EH (cell line): ENCODE measurements at places on chromosomes 2 and 18.

GRCh38 chr2:127541809-127542208 lies 6.3 kb downstream of the MYO7B start:
- DNase-seq, result no peak

GRCh38 chr18:77124452-77124922 lies 8.1 kb downstream of the MBP start:
- peak; percentile 30 for DNase-seq

GRCh38 chr2:319059-319600 lies 31.2 kb upstream of the ALKAL2 start:
- no peak for DNase-seq

DNA sequence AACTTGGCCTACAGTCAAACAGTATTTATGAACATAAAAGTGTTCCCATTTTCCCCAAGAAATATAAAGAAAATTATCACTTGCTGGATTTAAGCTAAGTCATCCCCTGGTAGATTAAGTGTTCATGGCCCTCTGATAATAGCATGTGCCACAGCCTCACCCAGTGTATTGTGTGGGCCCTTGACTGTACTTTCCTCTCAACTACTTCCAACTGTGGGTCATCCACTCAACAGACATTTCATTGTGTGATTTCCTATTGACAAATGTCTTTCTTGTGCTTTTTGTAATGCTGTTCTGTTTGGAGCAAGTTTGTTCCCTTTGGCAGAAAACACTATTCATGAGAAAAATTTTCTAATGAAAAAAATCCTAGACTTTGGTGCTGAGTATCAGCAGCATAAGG lies 48.4 kb upstream of the TMEM17 start:
- no peak for DNase-seq

GRCh38 chr2:219684721-219685689 lies 57.6 kb downstream of the SLC4A3 start:
- DNase-seq, result peak; percentile 81

DNA sequence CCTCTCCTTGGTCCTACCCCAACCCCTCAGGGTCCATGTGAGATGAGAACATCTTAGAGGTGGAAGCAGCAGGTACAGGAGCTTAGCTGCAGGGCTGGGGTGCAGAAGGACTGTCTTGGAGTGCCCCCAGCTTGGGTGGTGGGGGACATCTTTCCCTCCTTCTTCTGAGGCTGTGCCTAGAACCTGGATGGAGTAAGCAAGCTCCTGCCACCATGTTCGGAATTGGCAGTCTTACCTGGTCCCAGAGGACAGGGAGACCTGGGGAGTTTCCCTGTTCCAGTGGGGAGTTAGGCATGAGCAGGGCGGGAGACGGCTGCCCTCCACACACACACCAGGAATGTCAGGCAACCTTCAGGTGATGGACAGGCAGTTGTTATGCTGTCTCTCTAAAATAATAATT lies 131.0 kb upstream of the COPS8 start:
- DNase-seq, result no peak

DNA sequence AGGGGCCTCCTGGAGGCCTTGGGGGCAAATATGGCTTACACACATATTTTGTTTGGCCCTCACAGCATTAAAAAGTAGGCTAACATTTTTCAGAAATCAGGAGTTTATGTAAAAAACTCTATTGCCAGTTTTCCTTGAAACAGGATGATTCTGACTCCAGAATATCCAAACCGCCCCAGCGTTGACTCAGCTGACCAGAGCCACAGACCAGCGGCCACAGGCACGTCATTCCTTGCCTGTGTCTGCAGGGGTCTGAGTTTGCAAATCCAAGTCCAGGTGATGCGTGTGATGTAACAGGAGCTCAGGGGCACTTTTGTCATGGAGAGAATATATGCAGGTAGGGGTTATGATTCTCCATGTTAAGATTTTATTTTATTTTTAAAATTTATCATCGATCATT lies 79.4 kb upstream of the ALKAL2 start:
- no peak for DNase-seq

DNA sequence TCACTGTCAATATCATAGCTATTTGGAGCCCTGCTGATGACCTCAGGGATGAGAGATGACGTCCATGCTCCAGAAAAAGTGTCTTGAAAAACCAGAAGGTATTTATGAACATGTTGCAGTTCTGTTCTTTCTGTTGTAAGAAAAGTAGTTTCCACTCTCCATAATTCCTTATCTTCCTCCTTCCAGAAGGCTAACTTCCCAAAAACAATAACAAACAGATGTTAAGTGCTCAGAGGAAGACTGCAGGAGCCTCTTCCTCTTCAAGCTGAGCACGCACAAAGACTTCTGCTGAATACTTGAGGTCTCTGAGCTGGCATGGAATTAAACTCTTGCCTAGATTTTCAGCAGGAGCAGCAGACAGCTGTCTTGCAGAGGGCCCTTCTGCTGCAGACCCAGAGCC lies 434.5 kb upstream of the KLHL29 start:
- no peak for DNase-seq

GRCh38 chr2:61770298-61770697 lies 83.6 kb downstream of the FAM161A start:
- no peak for DNase-seq

GRCh38 chr2:85012431-85012830 lies 41.5 kb downstream of the KCMF1 start:
- no peak for DNase-seq

- no peak for DNase-seq
These were observed 5.7 kb downstream of the TRABD2A start for GRCh38 chr2:84875213-84875560.

GRCh38 chr2:233940376-233941276 lies 23.5 kb downstream of the TRPM8 start:
- DNase-seq, result no peak

GRCh38 chr2:161994761-161995520 lies 79.1 kb downstream of the DPP4 start:
- DNase-seq, result no peak

DNA sequence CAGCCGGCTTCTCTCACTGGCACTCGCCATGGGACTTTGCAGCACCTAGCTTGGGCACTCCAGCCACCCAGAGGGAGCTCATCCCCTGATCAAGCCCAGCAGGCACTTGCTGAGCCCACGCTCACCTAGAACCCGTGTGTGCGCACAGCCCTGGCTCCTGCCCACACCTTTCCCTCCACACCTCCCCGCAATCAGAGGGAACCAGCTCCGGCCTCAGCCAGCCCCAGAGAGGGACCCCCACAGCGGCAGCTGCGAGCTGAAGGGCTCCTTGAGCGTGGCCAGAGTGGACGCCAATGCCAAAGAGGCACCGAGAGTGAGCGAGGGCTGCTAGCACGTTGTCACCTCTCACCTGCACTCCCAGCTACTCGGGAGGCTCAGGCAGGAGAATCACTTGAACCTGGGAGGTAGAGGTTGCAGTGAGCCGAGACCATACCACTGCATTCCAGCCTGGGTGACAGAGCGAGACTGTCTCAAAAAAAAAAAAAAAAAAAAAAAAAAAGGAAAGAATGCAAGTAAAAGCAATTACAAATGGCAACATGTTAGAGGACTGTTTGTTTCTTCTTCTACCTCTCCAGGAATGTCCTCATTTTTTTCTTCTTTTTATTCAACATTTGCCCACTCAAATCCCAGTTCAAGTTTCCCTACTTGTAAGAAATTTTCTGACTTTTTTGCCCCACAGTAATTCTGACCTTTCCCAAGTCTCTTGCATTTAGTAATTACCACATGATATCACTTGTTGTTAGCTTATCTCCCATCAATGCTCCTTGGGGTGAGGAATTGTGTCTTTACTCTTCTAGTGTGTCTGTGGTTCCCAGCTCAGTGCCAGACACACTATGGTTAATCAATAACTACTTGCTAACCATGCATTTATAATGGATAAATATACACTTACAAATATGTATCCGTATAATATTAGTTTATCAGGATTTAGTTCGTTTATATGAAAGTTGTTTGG lies 40.6 kb upstream of the ST3GAL5 start:
- DNase-seq, result peak; percentile 16

- DNase-seq, result peak; percentile 39
These were observed 252.1 kb upstream of the COPS8 start for GRCh38 chr2:236833501-236834073.

- peak; percentile 32 for DNase-seq
These were observed 220.7 kb downstream of the CAMKMT start for GRCh38 chr2:44582363-44583008.

DNA sequence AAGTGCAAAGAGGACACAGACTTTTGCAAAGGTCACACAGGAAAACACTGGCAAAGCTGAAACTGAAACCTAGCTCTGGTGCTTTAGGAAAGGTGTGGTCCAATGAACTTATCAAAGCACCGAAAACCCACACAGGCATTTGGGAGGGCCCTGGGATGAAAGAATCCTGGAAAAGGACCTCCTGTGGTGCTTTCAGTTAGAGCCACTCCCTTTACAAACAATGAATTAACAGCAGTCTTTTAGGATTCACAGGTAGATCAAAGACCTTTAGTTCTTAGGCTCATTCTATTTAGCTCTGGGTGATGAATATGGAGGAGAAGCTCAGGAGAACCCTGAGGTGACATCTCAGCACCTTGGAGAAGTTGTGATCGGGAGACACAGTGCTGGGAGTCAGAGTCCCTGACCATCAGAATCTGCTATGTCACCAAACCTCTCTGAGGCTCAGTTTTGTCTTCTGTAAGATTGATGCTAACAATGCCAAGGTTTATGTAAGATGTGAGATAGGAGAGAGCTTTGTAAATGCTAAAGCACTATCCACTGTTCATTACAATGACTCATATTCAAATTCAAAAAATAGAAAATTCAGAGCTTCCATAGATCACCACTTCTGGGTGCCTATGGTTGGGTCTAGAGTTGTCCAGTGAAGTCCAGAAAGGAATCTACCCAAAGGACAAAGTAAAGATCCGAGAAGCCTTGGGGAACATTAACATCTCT lies 39.3 kb downstream of the VSNL1 start:
- no peak for DNase-seq

DNA sequence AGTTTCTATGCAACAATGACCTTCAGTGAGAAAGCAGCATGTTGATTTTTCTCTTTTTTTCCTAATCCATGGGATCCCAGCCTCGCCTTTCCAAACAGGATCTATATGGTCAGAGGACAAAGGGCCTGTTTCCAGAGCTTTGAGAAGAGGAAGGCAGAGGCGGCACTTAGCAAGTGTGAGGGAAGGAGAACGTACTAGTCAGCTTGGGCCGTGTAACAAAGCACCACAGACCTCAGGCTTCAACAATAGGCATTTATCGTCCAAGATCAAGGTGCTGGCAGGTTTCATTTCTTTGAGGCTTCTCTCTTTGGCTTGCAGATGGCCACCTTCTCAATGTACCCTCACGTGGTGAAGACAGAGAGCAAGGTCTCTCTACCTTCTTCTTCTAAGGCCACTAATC lies 7.3 kb upstream of the KCNF1 start:
- no peak for DNase-seq

DNA sequence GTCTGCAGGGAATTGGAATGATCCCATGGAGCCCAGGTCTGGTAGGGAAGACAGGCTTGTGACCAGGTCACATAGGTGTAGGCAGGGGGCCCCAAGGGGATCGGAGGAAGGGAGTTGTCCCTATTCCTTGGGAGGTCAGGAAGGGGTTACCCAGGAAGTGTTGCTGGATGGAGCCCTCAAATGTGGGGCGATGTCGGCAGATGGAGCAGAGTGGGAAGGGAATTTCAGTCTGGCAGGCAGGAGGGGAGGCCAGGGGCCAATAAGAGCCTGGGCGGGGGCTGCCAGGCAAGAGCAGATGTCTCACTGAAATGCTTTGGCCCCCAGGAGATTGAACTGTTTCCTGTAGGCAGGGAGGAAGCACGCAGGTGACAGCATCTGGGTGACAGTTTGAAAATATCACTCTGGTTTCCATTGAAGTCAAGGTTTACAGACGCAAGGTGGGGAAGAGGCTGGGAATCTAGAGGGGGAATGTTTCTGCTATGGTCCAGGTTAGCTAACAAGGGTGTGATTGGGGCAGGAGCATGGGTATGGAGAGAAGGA lies 81.5 kb upstream of the SMAD2 start:
- no peak for DNase-seq

- peak; percentile 70 for DNase-seq
These were observed 59.6 kb downstream of the SPIRE1 start for GRCh38 chr18:12598181-12598930.

DNA sequence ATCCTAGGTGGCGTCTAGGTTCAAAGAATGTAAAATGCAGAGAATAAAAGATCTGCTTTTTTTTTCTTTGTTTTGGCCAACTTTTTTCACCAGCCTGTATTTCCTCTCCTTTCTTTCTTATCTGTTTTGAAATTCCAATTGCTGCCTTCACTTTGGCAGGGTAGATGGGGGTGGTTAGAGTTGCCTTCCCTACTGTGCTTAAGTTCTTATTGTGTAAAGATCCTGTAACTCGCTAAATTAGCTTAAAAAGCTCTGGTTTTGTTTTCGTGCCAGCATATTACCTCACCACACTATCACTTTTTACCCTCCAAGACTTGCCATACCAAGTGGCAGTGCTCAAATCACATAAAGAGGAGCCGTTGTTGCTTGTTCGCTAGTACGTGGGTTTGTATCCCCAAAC lies 921.7 kb downstream of the DPP10 start:
- no peak for DNase-seq

DNA sequence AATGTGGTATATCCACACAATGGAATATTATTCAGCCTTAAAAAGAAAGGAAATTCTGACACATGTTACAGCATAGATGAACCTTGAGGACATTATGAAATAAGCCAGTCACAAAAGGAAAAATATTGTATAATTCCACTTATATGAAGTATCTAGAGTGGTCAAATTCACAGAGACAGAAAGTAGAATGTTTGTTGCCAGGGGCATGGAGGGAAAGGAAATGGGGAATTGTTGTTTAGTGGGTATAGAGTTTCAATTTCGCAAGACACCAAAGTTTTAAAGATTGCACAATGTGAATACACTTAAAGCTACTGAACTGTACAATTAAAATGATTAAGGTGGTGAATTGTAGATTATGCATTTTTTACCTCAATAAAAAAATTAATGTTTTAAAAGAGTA lies 92.9 kb downstream of the TXNL1 start:
- peak; percentile 21 for DNase-seq

- no peak for DNase-seq
These were observed 1.6 kb upstream of the RMDN2 start for GRCh38 chr2:37923308-37924055.

DNA sequence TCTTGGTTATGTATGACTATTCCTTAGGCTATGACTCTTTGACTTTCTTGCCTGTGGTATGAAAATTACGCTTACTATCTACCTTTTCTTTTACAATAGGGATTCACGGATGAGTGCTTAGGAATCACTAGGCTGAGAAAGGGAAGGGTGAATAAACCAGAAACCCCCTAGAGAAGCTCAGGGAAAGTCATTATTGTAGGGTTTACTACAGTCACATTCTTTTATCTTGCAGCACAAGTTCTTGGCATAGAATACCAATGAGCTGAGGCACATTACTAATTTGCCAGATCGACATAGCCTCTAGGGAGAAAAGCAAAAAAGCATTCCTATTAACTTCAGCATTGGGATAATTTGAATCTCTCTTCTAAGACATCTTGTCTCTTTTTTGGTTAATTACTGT lies 103.3 kb downstream of the ST6GAL2 start:
- no peak for DNase-seq

- DNase-seq, result no peak
These were observed 16.5 kb downstream of the LPIN1 start for GRCh38 chr2:11762799-11763461.

GRCh38 chr2:82340578-82341053 lies 2036.1 kb upstream of the LRRTM1 start:
- DNase-seq, result no peak
